ENCODE measurements at places on chromosomes 7 and 10.

- no peak for DNase-seq
Measured at GRCh38 chr7:47724335-47724982, 142.5 kb upstream of the TNS3 start.

- DNase-seq = peak; percentile 54
Measured at GRCh38 chr7:28408960-28409715, 3.2 kb upstream of the CREB5 start.

DNA sequence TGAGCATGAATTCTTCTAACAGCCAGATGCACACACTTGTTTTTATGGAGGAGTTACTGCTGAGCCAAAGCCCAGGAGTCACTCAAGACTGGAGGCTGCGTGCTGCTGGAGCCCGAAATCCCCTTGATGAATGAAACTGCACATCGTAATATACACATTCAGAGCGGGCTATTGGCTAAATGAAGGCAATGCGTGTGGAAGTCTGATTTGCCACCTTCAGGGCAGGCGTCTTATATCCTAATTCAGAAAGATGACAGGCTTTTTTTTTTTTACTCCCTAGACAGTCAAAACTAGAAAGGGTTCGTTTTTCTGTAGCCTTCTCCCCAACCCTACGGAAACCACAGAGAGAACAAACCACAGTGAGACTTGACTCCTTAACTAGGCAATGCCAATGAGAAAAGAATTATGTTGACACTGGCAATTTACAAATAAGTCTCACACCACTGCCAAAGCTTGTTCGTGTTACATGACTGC, 227.2 kb upstream of the KLF14 start:
- peak; percentile 96 for DNase-seq

DNA sequence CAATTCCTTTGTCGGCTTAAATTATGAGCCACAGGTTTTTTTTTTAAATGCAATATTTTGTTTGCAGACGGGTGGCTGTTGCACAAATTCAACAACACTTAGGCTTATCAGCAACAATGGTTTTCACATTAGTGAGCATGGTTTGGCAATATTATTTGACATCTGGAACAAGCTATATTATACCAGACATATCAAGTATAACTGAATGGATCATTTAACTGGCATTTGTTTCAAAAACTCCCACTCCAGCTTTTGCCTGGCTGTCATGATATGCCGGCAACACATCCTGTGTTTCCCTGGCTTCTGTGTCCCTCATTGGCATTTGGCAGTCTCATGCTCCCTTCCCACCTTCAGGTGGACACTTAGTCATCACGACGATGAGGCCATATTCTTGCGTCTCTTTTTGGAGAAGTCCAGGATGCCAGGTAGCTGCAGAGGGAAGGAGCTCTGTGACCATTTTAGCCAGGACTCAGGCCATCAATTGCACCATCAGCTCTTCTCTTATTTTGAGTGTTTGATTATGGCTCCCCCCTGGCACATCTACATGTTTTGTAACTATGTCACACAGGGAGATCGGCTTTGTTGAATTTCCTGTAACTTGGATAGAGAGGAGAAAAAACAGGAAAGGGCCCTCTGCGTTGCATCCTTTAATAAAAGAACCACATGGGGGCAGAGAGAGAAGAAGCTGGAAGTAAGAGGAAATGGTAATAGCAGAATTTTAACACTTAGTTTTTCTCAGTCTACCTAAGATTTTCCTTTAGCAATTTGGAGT, 413.9 kb downstream of the LRMDA start:
- DNase-seq = no peak

DNA sequence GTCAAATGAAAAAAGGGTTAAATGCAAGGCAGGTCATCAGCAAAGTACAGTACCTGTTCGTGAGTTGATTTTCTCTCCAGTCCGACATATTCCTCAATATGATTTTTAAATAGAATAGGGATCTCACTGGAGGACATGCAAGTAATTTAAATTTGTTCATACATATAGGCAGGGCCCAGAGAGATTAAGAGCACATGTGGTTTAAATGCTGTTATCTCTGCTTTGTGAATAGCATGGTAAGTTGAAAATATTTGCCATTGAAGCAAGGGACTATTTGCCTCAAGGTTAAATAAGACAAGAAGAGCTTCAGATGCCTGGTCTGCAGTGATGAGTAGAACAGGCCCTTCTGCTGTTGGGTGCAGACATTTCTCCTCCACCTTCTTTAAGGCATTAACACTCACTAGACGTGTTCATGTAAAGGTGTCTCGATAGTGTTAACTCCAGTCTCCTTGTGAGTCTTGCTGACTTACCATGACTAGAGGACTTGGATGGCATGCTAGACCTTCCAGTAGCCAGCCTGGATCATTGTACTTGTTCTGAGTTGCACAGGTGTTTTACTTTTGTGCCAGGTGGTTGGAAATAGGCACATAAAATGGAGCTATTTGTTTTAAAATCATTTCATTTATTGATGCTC, 15.6 kb upstream of the AKR1C3 start:
- DNase-seq = no peak

DNA sequence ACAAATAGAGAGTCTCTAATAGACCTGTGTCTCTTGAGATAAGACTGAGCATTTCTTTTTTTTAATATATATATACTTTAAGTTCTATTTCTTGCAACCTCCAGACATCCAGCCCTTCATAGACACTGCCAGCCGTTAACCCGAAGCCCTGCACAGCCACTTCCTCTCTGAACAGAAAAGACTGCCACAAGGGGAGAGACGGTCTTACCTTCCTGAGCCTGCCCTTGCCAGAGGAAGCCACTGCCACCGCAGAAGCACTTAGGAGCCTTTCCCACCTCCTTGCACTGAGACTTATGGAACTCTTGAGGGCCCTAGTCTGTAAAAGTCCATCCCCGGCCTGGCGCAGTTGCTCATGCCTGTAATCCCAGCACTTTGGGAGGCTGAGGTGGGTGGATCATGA, 31.8 kb upstream of the PRSS1 start:
- peak; percentile 21 for DNase-seq

- DNase-seq = no peak
Measured at GRCh38 chr7:157433628-157434027, 96.8 kb downstream of the DNAJB6 start.

DNA sequence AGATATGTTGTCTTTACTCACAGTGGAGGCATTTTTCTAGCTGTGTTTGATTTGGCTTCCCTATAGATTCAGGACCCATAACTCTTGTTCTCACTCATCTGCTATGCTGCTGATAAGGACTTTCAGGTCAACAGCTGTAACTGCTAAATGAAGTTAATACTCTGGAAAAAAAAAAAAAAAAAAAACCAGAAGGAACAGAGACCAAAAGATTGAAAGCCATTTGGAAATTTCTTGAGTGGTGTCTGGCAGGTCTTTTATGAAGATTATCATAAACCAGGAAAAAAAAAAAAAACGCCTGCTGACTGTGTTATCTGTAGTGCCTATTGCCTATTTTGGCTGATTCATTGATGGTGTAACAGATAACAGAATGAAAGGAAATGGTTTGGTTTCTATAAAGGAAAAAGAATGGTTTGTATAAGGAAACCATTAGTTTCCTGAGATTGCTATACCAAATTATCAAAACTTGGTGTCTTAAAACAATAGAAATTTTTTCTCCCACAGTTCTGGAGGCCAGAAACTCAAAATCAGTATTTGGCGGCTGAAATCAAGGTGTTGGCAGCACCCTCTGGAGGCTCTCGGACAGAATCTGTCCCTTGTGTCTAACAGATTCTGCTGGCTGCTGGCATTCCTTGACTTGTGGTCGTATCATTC, 60.5 kb upstream of the BET1 start:
- DNase-seq = peak; percentile 17

DNA sequence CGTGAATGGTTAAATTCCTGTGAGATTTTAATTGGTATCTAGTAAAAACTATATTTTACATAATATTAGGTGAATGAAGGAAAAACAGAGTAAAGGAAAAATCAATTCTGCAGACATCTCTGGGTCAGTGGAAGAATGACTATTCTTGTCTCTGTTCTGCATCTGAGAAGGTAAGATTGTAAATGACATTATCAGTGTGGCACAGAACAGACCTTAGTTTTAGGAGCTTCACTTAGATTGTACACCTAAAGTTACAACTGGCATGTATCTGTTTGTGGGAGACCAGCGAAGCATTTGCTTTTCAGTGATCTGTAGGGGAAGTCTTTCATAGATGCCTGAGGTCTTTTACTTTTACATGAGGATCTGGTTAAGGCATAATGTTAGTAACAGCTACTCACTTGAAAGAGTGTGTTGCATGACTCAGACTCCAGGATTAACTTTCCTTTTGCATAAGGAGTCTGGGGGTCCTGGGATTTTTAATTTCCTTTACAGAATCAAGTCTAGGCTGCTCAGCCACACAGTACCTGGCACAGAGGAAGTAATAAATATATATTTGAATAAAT, 56.2 kb downstream of the JMJD1C start:
- DNase-seq = no peak

DNA sequence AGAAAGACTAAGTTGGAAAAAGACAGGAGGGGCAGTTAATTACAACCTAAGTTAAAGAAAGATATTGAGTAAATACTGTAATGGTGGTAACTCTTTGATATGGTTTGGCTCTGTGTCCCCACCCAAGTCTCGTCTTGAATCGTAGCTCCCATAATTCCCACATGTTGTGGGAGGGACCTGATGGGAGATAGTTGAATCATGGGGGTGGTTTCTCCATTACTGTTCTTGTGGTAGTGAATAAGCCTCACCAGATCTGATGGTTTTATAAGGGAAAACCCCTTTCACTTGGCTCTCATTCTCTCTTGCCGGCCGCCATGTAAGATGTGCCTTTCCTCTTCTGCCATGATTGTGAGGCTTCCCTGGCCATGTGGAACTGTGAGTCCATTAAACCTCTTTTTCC, 143.8 kb downstream of the GRK5 start:
- DNase-seq = no peak

DNA sequence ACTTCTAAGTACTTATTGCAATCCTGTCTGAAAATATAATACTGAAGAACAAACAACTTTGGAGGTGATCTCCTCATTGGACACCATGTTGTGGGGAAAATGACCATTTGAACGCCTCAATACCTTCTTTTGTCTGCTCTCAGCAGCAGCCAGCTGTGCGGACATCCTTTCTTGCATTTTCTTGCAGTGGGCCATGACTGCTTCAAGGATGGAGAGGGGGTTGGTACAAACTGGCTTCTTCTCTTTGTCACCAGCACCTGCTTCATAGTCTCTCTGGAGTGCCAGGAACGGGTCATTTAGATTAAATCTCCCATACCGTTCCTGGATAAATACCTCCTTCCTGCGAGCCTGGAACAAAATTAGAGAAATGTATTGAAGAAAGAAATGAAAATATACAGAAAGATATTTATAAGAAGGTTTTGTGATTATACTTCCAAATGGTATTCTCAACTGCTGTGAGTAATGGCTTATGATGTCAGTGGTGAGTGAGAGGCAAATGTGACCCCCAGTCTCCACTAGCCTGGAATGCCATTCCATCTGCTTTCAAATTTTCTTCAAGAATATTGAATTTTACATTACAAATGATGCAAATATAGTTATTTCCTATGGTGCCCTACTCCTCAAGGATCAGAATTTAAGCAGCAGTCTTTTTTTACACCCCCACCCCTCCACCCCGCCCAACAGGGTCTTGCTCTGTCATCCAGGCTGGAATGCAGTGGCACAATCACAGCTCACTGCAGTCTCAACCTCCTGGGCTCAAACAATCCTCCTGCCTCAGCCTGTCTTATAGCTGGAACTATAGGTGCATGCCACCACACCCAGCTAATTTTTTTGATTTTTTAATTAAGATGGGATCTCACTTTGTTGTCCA, 62.4 kb downstream of the CTTNBP2 start:
- DNase-seq = no peak

- DNase-seq = no peak
Measured at GRCh38 chr10:95837356-95837776, 70.4 kb upstream of the CC2D2B start.

GRCh38 chr7:44637788-44638594, 31.6 kb downstream of the OGDH start:
- peak; percentile 93 for DNase-seq

GRCh38 chr7:33941418-33941817, 36.1 kb downstream of the BMPER start:
- no peak for DNase-seq

DNA sequence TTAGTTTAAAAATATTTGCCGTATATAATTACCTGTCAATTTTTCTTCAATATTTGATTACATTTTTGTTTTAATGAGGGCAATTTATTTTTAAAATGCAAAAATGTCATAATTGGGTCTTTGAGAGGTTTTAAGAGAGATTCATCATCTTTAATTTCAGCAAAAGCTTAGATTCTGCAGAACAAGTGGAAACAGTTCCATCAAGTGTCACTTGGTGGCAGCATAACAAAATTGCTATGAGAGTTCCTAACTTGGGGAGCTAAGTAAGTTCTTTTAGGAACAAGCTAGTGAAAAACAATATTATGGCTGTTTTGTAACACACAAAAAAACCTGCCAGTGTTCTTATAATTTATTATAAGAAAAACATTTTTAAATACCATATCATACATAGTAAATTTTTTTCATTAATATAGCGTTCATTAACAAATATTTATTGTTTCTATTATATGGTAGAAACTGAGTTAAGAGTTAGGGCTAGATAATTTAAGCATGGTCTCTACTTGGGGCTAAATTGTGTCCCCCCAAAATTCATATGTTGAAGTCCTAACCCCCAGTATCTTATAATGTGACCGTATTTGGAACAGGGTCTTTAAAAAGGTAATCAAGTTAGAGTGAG, 155.2 kb downstream of the MAGI2 start:
- DNase-seq = no peak

DNA sequence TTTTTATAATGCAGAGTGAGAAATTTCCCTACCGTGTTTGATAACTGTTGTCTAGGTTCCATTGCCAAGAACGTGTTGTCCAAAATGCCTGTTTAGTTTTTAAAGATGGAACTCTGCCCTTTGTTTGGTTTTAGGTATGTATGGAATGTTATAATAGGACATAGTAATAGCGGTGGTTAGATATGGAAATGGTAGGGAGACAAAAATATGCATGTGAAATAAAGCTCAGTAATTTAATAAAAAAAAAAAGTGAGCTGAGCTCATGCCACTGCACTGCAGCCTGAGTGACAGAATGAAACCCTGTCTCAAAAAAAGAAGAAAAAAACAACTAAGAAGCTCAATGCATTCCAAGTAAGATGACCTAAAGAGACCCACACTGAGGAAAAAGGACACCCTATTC, 72.9 kb downstream of the ZNF783 start:
- no peak for DNase-seq

DNA sequence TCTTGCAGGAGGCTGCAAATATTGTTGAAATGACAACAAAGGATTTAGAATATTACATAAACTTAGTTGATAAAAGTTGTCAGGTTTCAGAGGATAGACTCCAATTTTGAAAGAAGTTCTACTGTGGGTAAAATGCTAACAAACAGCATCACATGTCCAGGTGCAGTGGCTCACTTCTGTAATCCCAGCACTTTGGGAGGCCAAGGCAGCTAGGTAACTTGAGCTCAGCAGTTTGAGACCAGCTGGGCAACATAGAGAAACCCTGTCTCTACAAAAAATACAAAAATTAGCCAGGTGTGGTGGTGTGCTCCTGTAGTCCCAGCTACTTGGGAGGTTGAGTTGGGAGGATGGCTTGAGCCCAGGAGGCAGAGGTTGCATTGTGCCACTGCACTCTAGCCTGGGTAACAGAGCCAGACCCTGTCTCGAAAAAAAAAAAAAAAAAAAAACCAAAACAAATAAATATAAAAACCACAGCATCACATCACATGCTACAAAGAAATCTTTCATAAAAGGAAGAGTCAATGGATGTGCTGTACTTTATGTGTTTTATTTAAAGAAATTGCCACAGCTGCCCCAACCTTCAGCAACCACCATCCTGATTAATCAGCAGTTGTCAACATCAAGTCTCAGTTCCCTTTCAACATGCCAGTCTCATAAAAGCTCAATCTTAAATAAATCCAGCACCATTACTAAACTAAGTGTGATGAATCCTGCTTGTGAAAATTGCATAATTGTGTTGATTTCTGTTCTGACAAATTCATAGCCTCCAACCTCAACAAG, 83.2 kb upstream of the MBL2 start:
- DNase-seq = no peak

All from activated CD4-positive, alpha-beta T cell treated with anti-CD3 and anti-CD28 coated beads, Interleukin-2, amount 50 U/mL, for 16 hours (primary cell).